ENCODE measurements at places on chromosomes 7 and 10. TPM values are rescaled to one million over a fixed set of nuclear protein-coding genes. Genes with fewer than 3 reads are reported as not detected.

Gene ZNF503
- 5.1 TPM for total RNA-seq

Gene GIMAP2
- total RNA-seq, result 0.25 TPM

Gene OR2A12
- total RNA-seq, result not detected

Gene CUZD1
- total RNA-seq, result 0.92 TPM

Gene LRRN3
- total RNA-seq, result not detected

Gene OR2A5
- not detected for total RNA-seq

Gene CYP2C18
- not detected for total RNA-seq

Gene TAS2R16
- not detected for total RNA-seq

Gene ANLN
- 168 TPM for total RNA-seq

Gene PROSER2
- 22.2 TPM for total RNA-seq

Gene HMX2
- not detected for total RNA-seq

Gene ADRB1
- total RNA-seq, result 0.41 TPM

Gene IQUB
- total RNA-seq, result 0.04 TPM

All from foreskin keratinocyte (primary cell).